IPS DF 6.9 (cell line): ENCODE measurements at places on chromosomes 6 and 20.

DNA sequence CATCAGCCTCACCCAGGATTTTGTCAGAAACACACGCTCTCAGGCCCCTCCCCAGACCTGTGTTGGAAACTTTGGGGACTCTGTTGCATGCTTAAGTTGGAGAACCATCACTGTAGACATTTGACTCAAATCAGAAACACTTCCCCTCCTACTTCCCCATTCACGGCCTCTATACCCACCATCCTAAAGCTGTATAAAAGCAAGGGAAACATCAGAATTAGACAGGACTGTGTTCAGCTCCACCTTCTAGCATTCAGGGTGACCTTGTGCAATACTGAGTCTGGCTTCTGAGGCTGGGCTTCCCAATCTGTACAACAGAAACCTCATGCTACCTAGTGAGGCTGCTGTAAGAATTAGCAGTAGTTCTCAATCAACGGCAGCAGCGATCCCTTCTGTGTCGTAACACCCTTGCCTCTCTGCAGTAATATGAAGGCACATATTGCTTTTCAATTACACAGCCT lies 252.3 kb downstream of the LY86 start:
- no peak overlapping the region for H3K27ac ChIP-seq
- no peaks in the 10 kb centered on the region for H3K4me1 ChIP-seq
- no peak overlapping the region for H3K4me3 ChIP-seq
- H3K27me3 ChIP-seq: no peaks in the 10 kb centered on the region
- no peak for DNase-seq
- no peaks in the 10 kb centered on the region for H3K36me3 ChIP-seq

DNA sequence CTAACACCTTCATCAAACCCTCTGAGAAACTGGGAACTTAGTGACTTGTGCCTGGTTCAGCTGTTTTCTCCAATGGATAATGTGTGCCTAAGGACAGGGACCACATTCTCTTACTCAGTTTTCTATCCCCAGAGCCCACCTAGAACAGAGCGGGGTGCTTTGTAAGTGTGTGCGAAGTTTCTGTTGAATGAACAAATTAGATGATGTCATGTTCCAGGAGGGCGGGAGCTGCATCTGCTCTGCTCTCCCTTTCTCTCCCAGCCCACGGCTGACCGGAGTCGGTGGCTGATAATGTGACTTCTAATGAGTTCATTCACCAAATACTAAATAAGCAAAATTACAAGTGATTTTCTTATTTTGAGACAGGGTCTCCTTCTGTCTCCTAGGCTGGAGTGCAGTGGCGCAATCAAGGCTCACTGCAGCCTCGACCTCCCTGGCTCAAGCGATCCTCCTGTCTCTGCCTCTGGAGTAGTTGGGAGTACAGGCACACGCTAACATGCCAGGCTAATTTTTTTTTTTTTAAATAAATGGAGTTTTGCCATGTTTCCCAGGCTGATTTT lies 60.7 kb upstream of the FNDC1 start:
- no peak for DNase-seq
- peaks cover 4% of the 10 kb centered on the region; the same call in 1 of the 2 replicates for H3K4me1 ChIP-seq
- no peaks in the 10 kb centered on the region for H3K27me3 ChIP-seq
- no peaks in the 10 kb centered on the region for H3K36me3 ChIP-seq
- no peak overlapping the region for H3K27ac ChIP-seq
- no peak overlapping the region for H3K4me3 ChIP-seq

GRCh38 chr6:111013144-111013915 lies 31.5 kb downstream of the RPF2 start:
- H3K27me3 ChIP-seq: no peaks in the 10 kb centered on the region
- no peak overlapping the region for H3K27ac ChIP-seq

DNA sequence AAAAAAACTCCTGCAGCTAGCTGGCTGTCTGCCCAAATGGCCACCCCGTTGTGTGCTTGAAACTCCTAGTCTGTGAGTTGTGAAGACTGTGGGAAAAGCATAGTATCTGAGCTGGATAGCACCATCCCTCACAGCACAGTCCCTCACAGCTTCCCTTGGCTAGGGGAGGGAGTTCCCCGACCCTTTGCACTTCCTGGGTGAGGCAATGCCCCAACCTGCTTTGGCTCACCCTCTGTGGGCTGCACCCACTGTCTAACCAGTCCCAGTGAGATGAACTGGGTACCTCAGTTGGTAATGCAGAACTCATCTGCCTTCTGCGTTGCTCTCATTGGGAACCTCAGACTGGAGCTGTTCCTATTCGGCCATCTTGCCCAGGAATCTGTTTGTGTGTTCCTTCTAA lies 260.6 kb upstream of the STXBP5 start:
- no peaks in the 10 kb centered on the region for H3K27me3 ChIP-seq
- H3K4me1 ChIP-seq: no peaks in the 10 kb centered on the region
- H3K36me3 ChIP-seq: no peaks in the 10 kb centered on the region
- no peak overlapping the region for H3K27ac ChIP-seq
- H3K4me3 ChIP-seq: no peak overlapping the region

- H3K36me3 ChIP-seq: no peaks in the 10 kb centered on the region
- DNase-seq: no peak
- H3K4me1 ChIP-seq: no peaks in the 10 kb centered on the region
- no peak overlapping the region for H3K4me3 ChIP-seq
- no peak overlapping the region for H3K27ac ChIP-seq
Measured at GRCh38 chr6:63476302-63476701, 96.0 kb upstream of the LOC128125822 start.

GRCh38 chr20:59246691-59247400 lies 53.6 kb upstream of the EDN3 start:
- H3K27ac ChIP-seq: no peak overlapping the region
- H3K4me3 ChIP-seq: no peak overlapping the region
- no peak for DNase-seq

GRCh38 chr6:43668151-43669028 lies 19.2 kb downstream of the MRPS18A start:
- H3K4me3 ChIP-seq: no peak overlapping the region
- peaks cover 15% of the 10 kb centered on the region for H3K36me3 ChIP-seq
- H3K4me1 ChIP-seq: peaks cover 8% of the 10 kb centered on the region
- H3K27me3 ChIP-seq: no peaks in the 10 kb centered on the region
- no peak overlapping the region for H3K27ac ChIP-seq
- no peak for DNase-seq

- no peak overlapping the region for H3K4me3 ChIP-seq
- H3K4me1 ChIP-seq: peaks cover 3% of the 10 kb centered on the region
- no peaks in the 10 kb centered on the region for H3K27me3 ChIP-seq
Measured at GRCh38 chr20:50686821-50687220, 4.5 kb downstream of the RIPOR3 start.

GRCh38 chr20:63567386-63568169 lies 6.5 kb downstream of the HELZ2 start:
- H3K27me3 ChIP-seq: no peaks in the 10 kb centered on the region
- DNase-seq: no peak
- no peak overlapping the region for H3K4me3 ChIP-seq
- H3K4me1 ChIP-seq: no peaks in the 10 kb centered on the region
- H3K36me3 ChIP-seq: peaks cover 16% of the 10 kb centered on the region; the same call in 1 of the 2 replicates
- no peak overlapping the region for H3K27ac ChIP-seq

DNA sequence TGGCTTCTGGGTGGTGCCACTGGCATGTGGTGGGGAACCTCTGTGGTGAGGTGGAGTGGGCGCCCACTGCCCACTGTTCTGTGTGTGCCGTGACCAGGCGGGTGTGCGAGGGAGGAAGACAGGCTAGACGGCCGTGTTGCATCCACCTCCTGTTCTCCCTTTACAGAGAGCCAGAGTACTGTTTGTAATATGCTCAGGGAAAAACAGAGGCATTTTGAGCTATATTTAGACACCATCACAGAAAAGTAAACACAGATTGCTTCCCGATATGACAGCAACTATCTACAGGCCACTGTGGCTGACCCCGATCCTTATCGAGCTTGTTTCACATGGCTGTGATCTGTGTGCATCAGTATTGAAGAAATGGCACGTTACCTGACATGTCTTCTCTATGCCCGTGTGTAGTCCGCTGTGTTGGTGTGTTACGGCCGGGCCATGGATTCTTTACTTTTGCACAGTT lies 45.6 kb downstream of the ARID1B start:
- peaks cover 8% of the 10 kb centered on the region for H3K4me1 ChIP-seq
- H3K4me3 ChIP-seq: no peak overlapping the region
- H3K36me3 ChIP-seq: no peaks in the 10 kb centered on the region

DNA sequence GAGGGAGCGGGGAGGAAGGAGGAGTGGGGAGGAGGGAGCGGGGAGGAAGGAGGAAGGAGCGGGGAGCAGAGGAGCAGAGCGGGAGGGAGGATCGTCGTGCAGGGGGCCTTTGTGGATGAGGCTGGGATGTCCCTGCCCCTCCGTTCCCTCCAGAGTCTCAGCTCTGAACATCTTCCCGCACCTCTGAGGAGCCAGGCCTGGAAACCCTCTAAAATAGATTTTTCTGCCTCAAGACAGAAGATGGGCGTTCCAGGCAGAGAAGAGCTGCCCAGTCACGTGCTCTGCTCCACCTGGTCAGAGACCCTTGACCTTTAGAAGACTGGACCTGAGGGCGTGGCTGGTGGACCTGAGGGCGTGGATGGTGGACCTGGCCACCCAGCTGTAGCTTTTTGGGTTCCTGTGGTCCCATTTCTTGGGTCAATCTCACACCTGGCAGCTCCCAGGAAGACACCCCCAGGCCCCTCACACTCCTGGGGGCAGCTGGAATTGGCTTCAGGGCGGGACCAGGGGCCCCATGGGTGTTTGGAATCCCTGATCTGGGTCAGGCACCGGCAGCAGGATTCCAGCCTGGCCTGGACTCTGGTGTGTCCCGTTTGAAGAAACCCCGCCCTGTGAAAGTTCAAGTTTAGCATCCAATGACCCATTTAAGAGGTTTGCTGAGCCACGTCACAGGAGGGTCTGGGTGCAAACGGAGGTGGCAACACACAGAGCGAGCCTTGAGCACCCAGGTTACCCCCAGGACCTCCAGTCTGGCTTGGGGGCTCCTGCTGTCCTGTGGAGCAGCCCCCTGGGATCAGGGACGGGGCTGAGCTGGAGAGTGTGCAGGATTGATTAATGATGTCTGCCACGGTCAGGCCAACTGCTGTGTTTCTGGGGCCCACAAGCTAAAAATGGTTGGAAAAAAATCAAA lies 96.9 kb upstream of the BHLHE23 start:
- peaks cover 4% of the 10 kb centered on the region for H3K4me1 ChIP-seq
- H3K27me3 ChIP-seq: peaks cover 30% of the 10 kb centered on the region
- no peak for DNase-seq
- H3K36me3 ChIP-seq: no peaks in the 10 kb centered on the region
- H3K4me3 ChIP-seq: no peak overlapping the region
- no peak overlapping the region for H3K27ac ChIP-seq

- H3K36me3 ChIP-seq: no peaks in the 10 kb centered on the region; the same call in 1 of the 2 replicates
- H3K27me3 ChIP-seq: no peaks in the 10 kb centered on the region; the same call in 1 of the 2 replicates
- DNase-seq: no peak
- H3K4me3 ChIP-seq: no peak overlapping the region
- H3K27ac ChIP-seq: no peak overlapping the region
Measured at GRCh38 chr20:3382836-3383235, 24.6 kb downstream of the DNAAF9 start.

GRCh38 chr20:61857884-61858283 lies 207.8 kb downstream of the TAF4 start:
- no peak for DNase-seq
- H3K27me3 ChIP-seq: no peaks in the 10 kb centered on the region
- H3K4me3 ChIP-seq: no peak overlapping the region
- no peaks in the 10 kb centered on the region for H3K4me1 ChIP-seq
- H3K36me3 ChIP-seq: no peaks in the 10 kb centered on the region
- no peak overlapping the region for H3K27ac ChIP-seq

- H3K36me3 ChIP-seq: no peaks in the 10 kb centered on the region
- H3K4me3 ChIP-seq: no peak overlapping the region
- H3K27ac ChIP-seq: peak overlapping the region; percentile 96
- no peak for DNase-seq
- H3K27me3 ChIP-seq: no peaks in the 10 kb centered on the region
Measured at GRCh38 chr6:43090559-43090956, 14.4 kb downstream of the PTK7 start.

GRCh38 chr6:101392586-101393230 lies 800 bp upstream of the GRIK2 start:
- peaks cover 7% of the 10 kb centered on the region; the same call in 1 of the 2 replicates for H3K27me3 ChIP-seq
- H3K4me1 ChIP-seq: no peaks in the 10 kb centered on the region
- no peaks in the 10 kb centered on the region for H3K36me3 ChIP-seq
- no peak overlapping the region for H3K27ac ChIP-seq
- H3K4me3 ChIP-seq: peak overlapping the region; percentile 48; the same call in 1 of the 2 replicates

DNA sequence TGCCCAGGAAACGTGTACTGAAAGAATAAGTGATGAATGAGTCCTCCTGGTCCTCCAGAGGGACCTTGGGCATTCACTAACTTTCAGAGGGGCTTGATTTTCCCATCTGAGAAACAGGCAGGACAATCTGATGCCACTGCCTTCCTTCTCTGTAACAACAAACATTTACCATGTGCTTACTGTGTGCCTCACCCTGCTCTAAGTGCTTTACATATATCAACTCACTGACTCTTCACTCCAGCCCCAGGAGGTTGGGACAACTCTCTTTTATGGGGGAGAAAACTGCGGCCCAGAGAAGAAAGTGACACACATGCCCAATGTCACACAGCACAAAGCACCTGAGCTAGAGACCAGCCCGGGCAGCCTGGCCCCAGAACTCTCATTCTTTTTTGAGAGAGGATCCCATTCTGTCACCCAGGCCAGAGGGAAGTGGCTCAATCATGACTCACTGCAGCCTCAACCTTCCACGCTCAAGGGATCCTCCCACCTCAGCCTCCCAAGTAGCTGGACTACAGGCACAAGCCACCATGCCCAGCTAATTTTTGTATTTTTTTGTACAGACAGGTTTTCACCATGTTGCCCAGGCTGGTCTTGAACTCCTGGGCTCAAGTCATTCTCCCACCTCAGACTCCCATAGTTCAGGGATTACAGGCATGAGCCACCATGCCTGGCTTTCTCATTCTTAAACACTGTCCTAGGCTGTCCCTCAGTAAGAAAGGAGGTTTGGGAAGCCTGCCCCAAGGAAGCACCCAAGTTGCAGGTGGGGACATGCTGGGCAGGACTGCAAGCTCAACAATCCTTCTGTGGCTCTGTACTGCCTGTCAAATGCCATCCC lies 38.0 kb downstream of the NOL4L start:
- no peaks in the 10 kb centered on the region for H3K36me3 ChIP-seq
- no peak overlapping the region for H3K27ac ChIP-seq
- no peaks in the 10 kb centered on the region for H3K4me1 ChIP-seq
- no peaks in the 10 kb centered on the region for H3K27me3 ChIP-seq
- DNase-seq: no peak
- no peak overlapping the region for H3K4me3 ChIP-seq

- no peak overlapping the region for H3K4me3 ChIP-seq
- DNase-seq: no peak
- H3K27ac ChIP-seq: no peak overlapping the region
Measured at GRCh38 chr6:5094327-5094726, 9.2 kb downstream of the PPP1R3G start.

DNA sequence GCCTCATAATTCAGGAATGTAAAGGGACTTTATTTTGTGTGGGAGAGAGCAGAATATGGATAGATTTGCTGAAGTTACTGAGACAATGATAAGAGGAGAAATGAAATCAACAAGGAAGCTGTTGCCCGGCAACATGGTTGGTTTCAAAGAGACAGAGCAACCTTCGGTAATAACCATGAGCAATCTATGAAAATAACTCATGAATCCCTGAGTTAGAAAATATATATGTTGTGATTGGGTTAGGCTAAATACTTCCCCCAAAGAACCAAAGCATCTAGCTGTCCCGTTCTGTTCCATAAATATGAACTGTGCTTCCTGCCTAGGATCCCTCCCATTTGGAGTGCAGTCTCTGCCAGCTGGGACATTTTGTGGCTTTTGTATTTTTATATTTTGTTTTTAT lies 23.1 kb downstream of the SERPINB1 start:
- no peaks in the 10 kb centered on the region for H3K36me3 ChIP-seq
- DNase-seq: no peak
- no peak overlapping the region for H3K27ac ChIP-seq
